ENCODE measurements at places on chromosomes 11 and 22.
A peak's percentile ranks its signal among the peaks of the same experiment; 100 is the strongest.

GRCh38 chr11:101866619-101867491 is 48.0 kb upstream of the CEP126 start:
- no peak for DNase-seq

GRCh38 chr11:61587951-61588727 is 7.3 kb upstream of the SYT7 start:
- peak; percentile 36 for DNase-seq

GRCh38 chr11:76834151-76834550 is 26.6 kb upstream of the ACER3 start:
- no peak for DNase-seq

DNA sequence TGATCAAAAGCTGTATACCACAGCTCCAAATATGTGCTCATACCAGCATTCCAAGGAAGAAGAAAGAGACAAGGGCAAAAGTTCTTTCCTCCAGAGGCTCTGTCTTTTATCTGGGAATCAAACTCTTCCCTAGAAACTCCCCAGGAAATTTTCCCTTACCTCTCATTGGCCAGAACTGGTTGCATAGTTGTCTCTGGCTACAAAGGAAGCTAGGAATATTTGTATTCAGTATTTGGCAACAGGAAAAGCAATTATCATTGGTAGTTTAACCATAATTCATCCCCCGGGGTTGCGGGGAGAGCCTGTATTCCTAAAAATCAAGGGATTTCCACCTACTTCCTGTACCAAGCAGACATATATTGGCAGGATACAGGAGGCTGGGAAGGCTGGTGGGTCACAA is 10.5 kb upstream of the ZFTA start:
- DNase-seq: no peak

DNA sequence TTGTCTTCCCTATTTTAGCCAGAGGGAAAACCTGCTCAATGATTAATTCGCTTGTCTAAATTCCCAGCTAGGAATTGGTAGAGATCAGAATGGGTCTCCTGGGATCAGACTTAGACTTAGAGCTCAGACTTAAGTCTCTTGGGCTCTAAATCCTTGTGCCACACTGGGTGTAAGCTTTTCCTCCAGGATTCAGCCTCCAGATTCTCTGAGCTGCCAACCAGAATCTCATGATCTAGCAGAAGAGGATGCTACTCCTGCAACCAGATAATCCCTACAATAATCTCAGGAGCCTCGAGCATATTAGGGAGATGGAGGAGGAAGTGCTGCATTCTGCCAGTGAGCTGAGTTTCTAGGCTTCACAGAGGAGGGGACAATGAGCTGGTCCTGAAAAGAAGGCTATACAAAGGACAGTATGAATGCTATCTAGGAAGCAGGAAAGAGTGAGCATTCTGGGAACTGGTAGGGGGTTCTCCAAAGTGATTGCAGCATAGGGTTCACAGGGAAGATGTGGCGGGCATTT is 211.6 kb upstream of the SESN3 start:
- DNase-seq: no peak

- peak; percentile 65 for DNase-seq
Observed at GRCh38 chr22:22752556-22753477, 108.4 kb downstream of the GGTLC2 start.

GRCh38 chr11:96213500-96213899 is 129.5 kb downstream of the MAML2 start:
- no peak for DNase-seq

DNA sequence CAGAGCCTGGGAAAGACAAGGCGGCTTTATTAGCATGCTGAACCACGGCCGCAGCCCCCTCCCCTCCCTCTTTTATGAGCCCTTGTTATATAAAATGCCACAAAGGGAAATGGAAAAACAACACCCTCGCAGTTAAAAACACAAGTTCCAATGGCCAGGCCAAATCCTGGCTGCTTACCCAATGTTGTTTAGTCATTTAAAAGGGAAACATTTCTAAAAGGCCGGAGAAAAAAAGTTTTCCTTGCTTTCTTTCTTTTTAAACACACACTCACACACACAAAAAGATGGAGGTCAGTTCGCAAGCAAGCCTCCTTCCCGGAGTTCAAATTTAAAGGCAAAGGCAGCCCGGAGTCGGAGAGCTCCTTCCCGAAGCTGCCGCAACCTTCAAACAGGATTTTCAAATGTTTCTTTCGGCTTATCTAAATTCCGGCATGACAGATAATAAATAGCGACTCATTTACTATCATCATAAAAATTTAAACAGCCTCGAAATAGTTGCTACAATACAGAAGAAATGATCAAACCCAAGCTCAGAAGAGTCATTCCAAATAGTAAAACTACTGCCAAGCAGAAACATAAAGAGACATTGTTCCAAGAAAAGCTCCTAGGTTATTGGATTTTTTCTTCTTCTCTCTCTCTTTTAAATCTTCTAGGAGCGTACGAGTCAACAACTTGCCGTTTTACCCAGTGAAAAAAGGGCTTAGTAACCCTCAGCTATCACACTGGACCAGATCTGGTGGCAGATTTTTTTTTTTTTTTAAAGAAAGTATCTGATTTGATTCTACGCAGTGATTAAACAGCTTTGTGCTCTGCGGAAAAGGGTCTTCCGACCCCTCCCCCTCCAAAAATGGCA is 3.5 kb downstream of the PHF21B start:
- no peak for DNase-seq

GRCh38 chr11:73151416-73151815 is 9.3 kb upstream of the FCHSD2 start:
- DNase-seq: no peak

DNA sequence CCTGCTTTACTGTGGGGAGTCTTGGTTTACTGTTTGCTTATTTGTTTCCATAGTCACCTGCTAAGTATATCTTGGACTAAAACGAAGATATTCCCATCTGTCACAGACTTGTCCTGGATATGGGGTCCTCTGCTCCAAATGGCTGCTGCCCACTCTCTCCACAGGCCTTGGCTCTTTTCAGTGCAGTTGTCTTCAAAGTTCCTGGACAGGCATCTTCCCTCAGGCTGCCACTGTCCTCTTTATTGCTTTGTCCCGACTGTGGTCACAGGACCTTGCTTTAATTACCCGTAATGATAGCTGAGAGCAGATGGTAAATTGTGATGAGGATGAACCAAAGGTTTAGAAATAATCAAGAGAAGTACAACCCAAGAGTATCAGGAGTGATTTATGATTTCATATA is 713.9 kb upstream of the CCDC179 start:
- no peak for DNase-seq
